Melanocyte of skin (primary cell): ENCODE measurements at places on chromosomes 16 and 17. TPM values are rescaled to one million over a fixed set of nuclear protein-coding genes. Genes with fewer than 3 reads are reported as not detected.

Gene NPTX1
- total RNA-seq = 0.36 and 0.69 TPM in 2 replicates

Gene NT5M
- total RNA-seq = 2.8 and 3.6 TPM in 2 replicates

Gene ARHGDIG
- not detected in 2 replicates for total RNA-seq

Gene KRT33B
- total RNA-seq = not detected in 2 replicates

Gene KRT33A
- total RNA-seq = not detected in 2 replicates

Gene SRCIN1
- under 0.01 and 0.15 TPM in 2 replicates for total RNA-seq
